ENCODE measurements at places on chromosomes 13 and 19. TPM values are rescaled to one million over a fixed set of nuclear protein-coding genes. Genes with fewer than 3 reads are reported as not detected.

GRCh38 chr19:8221161-8221560 is 12.0 kb downstream of the CERS4 start:
- no peak for DNase-seq

DNA sequence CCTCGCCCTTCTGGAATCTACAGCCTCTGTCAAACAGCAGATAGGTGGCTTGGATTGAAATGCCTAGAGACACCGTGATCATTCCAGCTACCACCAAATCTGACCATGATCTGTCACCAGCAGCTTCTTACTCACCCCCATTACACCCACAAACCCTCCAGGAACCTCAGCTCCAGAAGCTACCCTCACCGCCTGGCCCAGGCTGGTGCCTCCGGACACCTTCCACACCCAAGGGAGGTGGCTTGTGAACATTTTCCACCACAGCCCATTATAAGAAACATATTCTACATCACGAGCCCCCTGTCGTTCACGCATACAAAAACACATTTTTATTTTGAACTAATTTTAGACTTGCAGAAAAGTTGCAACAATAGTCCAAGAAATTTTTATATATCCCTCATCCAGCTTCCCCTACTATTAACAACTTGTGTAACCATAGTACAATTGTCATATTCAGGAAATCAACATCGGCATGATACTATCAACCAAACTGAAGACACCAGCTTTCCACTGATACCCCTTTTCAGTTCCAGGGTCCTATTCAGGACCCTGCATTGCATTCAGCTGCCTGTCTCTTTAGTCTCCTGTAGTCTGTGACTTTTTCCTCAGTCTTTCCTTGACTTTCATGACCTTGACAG is 15.4 kb upstream of the UBE2L5 start:
- no peak for DNase-seq

- no peak for DNase-seq
Observed at GRCh38 chr13:44726214-44726613, 150.1 kb upstream of the TSC22D1 start.

GRCh38 chr13:21075379-21076249 is 14.2 kb upstream of the LATS2 start:
- no peak for DNase-seq

The CEACAM7 gene
- not detected for polyA plus RNA-seq

Measured in right renal cortex interstitium (tissue), 3 donors.